Stimulated activated CD8-positive, alpha-beta memory T cell treated with anti-CD3 and anti-CD28 coated beads, Interleukin-7, amount 100 ng/mL, for 48 hours (primary cell): ENCODE measurements at places on chromosomes 6 and 20.
A peak's percentile ranks its signal among the peaks of the same experiment; 100 is the strongest.

GRCh38 chr6:27901801-27902200 lies 10.4 kb downstream of the OR2B2 start:
- DNase-seq: no peak

DNA sequence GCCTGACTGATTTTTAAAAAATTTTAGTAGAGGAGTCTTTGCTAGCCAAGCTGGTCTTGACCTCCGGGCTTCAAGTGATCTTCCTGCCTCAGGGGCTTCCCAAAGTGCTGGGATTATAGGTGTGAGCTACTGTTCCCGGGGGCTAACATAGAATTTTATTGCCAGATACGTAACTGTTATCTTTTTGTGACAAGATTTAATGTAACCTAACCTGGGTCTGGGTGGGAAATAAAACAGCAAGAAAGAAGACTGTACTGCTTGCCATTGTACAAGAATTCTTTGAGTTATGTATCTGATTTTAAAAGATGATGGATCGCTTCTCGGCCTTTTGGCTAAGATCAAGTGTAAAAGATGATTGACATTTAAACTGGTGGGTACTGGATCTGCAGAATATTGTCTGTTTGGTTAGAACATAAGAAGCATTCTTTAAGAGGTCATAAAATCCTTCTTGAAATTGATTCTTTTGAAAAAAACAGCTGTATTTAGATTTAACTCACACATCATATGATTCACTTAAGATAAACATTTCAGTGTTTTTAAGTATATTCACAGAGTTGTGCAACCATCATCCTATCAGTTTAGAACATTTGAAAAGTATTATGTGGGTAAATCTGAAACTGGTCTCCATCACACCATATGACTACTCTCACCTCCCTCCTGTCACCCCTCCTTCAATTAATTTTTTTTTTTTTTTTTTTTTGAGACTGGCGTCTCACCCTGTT lies 21.6 kb downstream of the TPX2 start:
- no peak for DNase-seq

DNA sequence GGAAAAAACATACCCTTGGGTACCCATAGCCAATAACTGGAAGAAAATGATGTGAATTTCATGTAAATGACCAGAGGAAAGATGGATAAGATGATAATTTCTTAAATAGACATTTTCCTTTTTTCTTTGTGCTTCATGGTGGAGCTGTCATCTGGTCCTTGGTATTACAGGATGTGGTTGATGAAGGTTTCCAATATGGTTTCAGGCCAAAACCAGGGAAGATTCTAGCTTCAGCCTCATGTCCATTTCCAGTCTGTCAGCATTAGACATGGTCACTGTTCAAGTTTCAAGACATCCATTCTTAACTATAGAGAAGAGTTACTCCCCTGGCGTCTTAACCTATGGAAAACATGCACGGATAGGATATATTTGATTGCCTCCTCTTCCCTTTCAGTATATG lies 63.6 kb downstream of the SSR1 start:
- DNase-seq: no peak

GRCh38 chr20:8964959-8965562 lies 103.8 kb upstream of the PLCB4 start:
- DNase-seq: no peak

GRCh38 chr6:87716928-87717614 lies 15.0 kb upstream of the AKIRIN2 start:
- DNase-seq: no peak

- no peak for DNase-seq
Observed at GRCh38 chr20:62192635-62193034, 9.8 kb downstream of the MTG2 start.

GRCh38 chr20:35615667-35616464 lies at the start of gene SPAG4:
TSS of gene SPAG4 (plus strand) at chr20:35615829. CDS start at chr20:35616004, 175 bp downstream.
- DNase-seq: peak; percentile 55

- DNase-seq: no peak
Observed at GRCh38 chr6:23561732-23562131, 564.3 kb upstream of the NRSN1 start.

DNA sequence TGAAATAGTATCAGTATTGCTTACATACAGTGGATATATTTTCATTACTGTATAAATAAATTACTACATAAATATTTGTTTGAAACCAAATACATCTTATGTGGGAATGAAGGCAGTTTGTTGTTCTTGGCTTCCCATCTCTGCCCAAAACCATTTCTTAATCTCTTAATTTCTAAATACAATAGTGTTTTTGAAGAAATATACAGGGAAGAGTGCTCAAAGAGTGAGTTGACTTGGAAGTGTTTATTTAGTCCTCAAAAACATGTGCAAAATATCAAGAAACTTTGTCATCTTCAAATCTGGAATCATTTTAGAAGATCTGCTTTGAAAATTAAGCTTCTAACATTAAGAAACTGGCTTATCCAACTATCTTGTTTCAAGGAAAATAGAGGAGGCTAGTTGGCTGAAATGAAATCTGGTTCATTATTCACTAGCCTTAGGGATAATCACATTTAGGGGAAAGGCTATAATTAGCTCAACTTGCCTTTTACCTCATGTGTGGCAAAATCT lies 259.8 kb upstream of the FLRT3 start:
- DNase-seq: no peak

- no peak for DNase-seq
Observed at GRCh38 chr6:139166238-139166955, 31.5 kb downstream of the HECA start.

DNA sequence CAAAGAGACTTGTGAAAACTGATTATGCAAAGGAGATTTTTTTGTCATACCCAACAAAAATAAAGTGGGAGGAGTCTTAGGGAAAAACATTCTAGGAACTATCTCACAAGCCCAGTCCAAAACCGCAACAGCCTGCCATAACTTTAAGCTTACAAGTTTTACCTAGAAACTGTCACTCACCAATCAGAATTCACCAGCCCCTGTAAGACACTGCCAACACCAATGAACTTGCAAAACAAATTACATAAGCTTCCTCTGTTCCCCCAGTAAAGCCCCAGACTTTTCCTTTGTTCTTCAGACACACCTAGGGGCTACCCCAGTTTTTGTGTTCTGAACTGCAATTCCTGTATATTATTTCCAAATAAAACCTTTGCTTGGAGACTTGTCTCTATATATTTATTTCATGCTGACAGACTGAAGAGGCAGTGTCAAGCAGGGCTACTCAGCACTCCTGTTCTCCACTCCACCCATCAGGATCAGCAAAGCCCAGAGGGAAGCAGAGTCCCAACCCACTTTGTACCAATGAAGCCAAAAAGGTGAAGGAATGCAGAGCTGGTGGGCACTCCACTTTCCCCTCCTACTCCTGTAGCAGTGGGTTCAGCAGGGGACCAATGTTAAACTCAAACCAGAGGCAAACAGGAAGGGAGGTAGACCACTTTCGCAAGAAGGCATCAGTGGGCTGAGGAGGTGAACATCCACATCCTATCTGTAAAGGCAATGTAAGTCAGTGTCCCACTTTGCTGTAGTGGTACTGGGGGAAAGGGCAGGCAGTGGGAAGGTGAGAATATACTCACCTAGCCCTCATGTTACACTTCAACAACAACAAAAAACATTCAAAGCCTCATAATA lies 142.5 kb upstream of the RUNX2 start:
- DNase-seq: no peak

- DNase-seq: no peak
Observed at GRCh38 chr6:2990248-2990931, 9.3 kb upstream of the NQO2 start.
